ENCODE measurements at places on chromosomes 2 and 18.

GRCh38 chr2:29247336-29247914, 132.2 kb downstream of the CLIP4 start:
- no peak for DNase-seq

- no peak for DNase-seq
These were observed 49.1 kb upstream of the HS6ST1 start for GRCh38 chr2:128367601-128368359.

DNA sequence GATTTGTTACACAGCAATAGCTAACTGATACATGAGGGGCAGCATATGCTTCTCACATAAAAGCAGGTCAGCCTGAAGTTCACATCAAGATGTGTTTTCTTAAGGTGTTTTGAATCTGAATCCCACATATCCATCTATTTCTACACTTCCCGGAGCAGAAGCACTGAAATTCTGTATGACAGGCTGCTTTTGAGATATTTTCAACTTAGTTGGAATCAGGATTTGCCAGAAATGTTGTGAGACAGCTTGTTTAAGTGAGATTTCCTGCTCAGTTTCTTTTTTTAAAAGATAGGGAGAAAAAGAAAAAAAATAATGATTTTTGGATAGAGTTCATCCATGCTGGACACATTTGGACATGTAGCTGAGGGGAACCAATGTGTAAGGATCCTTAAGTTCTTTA, 501.5 kb upstream of the CELF4 start:
- DNase-seq: no peak

DNA sequence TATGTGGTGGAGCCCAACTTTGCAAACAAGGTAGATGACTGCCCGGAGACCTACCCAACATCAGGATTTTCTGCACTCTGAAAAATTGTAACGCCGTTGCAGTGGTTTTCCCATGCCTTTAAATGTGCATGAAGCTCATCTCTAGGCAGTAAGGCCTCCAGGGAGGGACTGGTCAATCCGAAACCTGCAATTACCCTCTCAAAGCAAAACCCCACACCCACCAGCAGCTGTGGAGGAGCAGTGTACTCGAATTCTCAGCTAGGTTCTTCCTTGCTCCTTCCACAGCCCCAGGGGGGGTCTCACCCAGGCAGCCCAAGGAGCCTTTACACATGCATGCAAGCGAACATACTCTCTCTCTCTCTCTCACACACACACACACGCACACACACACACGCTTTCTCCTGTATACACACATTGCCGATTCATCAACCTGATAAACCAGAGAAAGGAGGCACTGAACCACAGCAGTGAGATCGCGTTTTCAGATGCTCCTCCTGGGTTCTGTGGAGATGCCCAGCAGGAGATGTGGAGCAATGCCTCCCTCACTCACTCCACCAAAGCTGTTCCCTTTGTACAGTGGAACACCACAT, 109.2 kb downstream of the VIT start:
- DNase-seq: no peak

DNA sequence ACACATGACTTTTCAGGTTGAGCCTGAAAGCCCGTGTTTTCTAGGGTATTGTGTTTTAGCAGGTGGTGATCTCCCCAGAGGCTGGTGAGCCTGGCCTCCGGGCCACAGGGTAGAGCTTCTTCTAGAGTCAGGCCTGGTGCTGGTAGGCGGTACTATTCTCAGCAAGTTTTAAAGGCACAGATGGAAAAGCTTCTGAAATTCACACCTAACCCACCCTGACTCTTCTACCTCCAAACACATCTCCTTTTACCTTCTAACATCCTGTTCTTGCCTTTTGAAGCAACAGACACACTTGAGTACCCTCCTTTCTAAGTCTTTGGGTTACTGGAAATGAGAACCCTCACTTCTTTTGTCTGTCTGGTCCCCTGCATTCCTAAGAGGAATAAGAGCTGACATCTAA, 191.1 kb downstream of the SETBP1 start:
- no peak for DNase-seq

- no peak for DNase-seq
These were observed 47.8 kb upstream of the SLC4A10 start for GRCh38 chr2:161576421-161576820.

DNA sequence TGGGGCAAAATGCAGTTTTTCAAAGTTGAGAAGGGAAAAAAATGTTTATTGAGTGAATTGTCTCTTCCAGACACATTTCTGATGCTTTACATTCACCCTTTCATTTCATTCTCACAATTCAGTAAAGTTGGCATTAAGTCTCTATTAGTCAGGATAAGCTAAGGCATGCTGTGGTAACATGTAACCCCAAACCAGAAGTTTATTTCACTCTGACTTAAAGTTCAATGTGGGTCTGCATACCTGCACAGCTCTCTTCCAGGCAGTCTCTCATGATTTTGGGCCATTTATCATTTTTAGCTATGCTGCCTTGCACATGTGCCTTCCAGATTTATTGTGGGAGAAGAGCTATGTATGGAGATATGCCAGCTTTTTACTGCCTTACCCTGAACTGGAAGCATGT, 48.0 kb downstream of the DDX18 start:
- DNase-seq: no peak

DNA sequence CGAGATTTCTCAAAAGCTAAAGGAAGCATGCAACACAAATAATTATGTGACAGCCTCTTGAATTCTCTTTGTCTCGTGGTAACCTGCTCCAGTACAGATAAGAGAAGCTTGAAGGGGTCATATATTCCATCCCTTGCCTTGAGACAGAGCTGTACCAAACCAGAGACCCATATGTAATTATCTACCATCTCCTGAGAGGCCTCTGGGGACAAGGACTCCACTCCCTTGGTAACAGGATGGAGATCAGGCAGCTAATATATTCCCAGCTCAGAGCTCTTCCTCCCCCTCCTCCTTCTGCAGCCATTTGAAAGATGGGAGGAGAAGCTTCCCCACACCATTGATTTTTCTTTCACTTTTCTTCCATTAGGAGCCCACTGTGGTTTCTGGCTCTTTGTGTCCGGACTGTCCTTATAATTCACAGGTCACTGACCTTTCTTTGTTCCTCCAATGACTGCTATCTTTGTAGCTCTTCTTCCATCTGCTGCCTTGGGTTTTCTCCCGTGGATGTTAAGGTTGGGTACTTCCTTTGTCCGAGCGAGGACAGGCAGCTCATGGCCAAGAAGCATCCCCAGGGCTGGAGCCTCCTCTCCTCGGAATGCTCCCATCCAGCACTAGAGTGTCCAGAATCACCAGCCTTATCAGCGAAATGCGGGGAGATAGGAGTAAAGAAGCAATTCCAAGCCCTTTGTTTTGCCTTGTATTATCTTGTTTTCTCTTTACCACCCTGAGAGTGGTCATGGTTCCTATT, 72.6 kb upstream of the STPG4 start:
- no peak for DNase-seq

GRCh38 chr2:121260370-121261154, 24.4 kb downstream of the TFCP2L1 start:
- DNase-seq: no peak

DNA sequence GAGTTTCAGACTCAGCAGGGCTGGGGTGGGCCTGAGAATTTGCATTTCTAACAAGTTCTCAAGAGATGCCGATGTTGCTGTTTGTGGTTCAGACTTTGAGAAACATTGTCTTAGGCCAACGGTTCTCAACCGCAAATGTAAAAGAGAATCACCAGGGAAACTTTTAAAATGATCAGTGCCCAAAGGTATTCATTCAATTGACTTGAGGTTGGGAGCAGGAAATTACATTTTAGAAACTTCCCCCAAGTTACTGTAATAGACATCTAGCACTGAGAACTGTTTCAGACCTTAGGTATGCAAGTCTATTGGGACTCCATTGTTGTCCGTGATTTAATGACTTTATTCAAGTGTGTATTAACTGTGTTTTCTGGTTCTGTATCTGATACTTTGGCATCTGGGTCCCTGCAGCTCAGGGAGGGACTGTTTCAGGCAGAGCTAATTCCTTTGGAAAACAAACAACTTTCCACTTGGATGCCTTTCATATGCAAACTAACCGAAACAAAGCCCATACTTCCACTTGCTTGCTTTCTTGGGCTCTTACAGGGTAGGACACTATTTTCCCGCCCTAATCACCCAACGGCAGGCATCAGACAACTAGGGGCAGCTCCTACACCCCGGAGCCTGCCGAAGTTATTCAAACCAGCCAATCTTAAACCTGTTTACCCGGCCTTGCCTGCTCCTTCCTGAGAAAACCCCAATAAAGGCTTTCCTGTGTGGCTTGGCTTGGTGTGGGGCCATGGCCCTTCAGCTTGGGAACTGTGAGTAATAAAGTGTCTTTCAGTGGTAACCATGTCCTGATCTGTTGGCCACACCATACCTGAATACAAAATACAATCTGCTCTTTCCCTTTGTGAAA, 97.6 kb downstream of the POLE4 start:
- no peak for DNase-seq

GRCh38 chr2:16568998-16569784, 96.4 kb downstream of the CYRIA start:
- no peak for DNase-seq

- DNase-seq: no peak
These were observed at the start of gene GBX2 for GRCh38 chr2:236168110-236169080. Gene GBX2 (minus strand): TSS chr2:236168386. CDS start chr2:236167971, 415 bp downstream.
